ENCODE measurements at places on chromosomes 5 and 9.

DNA sequence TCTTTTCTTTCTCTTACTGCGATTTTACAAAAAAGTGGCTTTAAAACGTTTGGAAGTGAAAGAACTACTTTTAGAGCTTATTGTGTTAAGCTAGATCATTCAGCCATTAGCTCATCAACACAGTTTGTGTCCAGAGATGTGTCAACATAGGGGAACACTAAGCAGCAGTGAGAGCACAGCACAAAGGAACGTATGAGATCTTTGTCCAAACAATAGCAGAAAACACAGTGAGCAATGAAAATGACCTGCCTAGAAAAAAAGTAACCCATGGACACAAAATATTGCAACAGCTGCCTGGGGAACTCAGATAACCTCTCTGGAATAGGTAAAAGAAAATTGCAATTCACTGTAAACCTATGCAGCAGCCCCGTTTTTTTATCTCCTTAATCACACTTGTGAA is 372.5 kb downstream of the ARHGEF28 start:
- DNase-seq, result no peak

GRCh38 chr5:103385722-103386121 is 127.2 kb downstream of the MACIR start:
- DNase-seq, result no peak

DNA sequence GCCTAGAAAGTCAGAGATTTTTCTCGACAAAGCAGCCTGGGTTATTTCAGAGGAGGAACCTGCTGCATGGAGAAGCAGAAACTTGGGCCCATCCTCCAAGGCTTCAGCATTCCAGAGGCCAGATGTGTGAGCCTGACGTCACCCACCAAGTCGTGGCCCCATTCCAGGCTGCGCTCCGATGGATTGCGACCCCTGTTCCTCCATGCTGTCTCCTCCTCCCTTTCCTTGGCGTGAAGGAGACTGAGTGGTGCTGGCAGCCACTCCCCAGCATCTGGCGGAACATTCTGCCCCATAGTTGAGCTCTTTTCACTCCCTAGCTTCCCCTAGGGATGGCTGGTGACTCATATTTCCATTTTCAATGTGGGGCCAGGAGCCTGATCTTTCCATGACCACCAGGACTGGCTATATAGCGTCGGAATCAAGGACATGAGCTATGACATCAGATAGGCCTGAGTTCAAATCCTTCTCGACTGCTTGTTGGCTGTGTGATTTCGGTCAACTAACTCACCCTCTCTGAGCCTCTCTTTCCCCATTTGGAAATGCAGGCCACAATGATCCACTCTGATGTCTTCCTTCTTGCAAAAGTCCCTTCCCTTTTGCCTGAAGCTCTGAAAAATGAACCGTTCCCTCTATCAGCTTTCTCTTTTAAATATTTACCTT is 24.5 kb upstream of the DUSP1 start:
- no peak for DNase-seq

DNA sequence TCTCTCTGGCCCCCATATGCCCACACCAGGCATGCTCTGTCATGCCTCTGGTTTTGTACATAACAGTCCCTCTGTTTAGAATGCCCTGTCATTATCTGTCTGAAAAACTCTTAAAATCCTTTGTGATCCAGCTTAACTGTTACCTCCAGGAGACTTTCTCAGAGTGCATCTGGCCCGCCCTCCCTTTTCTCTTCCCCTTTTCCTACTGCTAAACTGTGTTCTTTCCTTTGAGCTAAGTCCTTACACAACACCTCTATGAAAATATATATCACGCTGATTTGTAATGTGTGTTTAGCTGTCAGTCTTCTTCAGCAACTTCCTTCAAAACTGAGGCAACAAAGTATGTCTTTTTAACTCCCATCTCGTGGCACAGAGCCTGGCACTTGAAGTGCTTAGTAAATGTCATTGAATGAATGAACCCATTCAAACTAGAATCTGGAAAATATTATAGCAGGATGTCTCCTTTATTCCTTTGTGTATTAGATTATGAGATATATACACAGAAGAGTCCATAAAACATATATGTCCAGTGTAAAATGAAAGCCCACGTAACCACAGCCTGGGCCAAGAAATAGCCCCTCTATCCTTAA is 166.2 kb upstream of the KLF9 start:
- DNase-seq, result no peak

DNA sequence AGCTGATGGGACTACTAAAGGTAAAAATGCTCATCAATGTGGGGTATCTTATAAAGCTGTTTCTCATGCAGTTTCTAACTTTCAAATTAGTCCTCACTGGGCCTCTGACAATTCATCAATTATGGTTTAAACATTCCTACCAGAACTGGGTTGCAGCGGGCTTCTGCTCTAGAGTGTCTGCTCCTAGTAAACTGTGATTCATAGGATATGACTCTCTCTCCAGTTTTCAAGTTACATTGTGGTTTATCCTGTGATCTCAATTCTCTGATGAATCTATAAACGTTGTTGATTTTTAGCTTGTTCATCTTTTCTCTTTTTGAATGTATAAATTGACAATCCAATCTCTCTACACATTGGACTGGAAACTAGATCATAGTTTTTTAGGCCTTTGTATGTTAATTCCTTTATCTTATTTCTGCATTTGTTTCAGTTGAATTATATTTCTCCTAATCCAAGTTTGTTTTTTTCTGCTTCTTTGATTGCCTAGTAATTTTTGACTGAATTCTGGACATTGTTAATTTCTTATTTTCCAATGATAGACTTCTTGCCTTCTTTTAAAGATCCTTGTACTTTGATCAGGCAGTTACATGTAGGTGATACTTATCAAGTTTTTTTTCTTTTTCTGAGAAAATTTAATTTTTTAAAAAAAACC is 822.6 kb downstream of the TLE1 start:
- DNase-seq, result no peak

GRCh38 chr5:64818245-64818644 is 49.5 kb downstream of the CWC27 start:
- no peak for DNase-seq

DNA sequence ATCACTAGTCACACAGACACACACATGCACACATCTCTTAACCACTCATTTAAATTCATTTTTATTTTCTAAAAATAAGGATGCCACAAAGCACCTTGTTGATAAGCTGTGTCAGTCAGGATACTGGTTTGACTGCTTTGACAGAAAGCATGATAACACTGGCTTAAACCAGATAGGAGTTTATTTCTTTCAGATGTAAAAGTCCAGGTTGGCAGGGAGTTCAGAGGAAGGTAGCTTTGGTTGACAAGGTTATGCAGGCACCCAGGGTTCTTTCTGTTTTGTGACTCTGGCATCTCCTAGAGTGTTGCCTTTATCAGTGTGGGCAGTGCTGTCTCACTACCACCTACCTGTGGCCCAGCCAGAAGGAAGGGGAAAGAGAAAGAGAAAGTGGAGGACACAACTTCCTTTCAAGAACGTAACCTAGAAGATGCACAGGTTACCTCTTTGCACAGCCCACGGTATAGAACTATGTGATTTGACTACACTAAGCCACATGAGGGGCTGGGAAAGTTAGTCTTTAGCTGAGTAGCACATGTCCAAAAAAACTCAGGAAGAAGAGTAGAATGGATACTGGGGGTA is 334.7 kb downstream of the OSTF1 start:
- DNase-seq, result no peak

- peak; percentile 44 for DNase-seq
Observed at GRCh38 chr9:5510360-5510931, at the start of gene PDCD1LG2. PDCD1LG2 (plus strand) TSS chr9:5510531; CDS start chr9:5522547, 12,016 bp downstream.

GRCh38 chr5:1323803-1324173 is 21.1 kb downstream of the CLPTM1L start:
- DNase-seq, result no peak

DNA sequence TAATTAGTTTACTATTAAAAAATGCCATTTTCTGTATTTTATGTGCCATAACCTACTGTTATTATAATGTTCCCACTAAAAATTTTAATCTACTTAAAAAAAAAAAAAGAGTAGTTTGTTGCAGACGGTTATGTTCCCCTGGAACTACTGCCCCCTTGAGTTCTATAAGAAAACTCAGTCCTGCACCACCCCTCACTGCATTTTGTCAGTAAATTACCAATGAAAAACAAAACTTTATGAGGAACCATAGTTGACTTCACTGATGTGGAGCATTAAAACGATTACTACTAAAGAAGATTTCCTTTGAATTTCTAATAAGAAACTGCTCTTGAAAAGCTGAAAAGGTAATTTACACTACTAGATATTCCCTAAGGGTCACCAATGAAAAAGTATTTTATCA is 288.7 kb downstream of the FBXL17 start:
- DNase-seq, result no peak

DNA sequence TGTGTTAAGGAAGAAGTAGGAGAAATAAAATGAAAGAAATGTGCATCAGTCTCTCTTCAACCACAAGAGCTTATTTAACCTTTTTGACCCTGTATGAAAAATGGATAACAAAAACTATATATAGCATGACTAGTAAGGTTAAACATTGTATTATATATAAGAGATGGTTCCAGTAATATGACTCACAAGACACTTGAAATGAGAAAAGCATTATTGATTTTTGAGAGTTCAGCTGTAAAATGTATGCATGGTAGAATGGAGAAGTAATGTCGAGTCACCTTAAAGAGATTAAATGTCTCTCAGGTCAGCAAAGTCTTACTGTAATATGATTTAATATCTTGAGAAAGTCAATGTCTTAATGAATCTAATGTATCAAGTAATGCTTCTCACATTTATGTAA is 860.9 kb downstream of the TAF11L14 start:
- DNase-seq, result no peak

- no peak for DNase-seq
Observed at GRCh38 chr5:159402311-159402710, 72.0 kb upstream of the IL12B start.

DNA sequence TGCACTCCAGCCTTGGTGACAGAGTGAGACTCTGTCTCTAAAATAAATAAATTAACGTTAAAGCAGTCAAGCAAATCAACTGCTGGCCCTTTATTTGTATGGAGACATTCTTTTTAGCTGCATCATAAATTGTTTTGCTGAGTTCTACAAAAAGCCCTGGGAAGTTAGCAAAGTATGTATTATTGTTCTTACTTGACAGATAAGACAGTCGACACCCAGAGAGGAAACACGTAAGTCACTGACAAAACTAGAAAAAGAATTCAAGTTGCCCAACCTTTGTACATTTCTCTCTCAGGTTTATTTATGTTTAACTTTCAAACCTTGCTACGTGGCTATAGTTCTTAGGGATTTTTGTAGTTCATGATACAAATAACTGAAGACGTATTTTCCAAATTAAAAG is 40.4 kb upstream of the MACIR start:
- DNase-seq, result no peak

DNA sequence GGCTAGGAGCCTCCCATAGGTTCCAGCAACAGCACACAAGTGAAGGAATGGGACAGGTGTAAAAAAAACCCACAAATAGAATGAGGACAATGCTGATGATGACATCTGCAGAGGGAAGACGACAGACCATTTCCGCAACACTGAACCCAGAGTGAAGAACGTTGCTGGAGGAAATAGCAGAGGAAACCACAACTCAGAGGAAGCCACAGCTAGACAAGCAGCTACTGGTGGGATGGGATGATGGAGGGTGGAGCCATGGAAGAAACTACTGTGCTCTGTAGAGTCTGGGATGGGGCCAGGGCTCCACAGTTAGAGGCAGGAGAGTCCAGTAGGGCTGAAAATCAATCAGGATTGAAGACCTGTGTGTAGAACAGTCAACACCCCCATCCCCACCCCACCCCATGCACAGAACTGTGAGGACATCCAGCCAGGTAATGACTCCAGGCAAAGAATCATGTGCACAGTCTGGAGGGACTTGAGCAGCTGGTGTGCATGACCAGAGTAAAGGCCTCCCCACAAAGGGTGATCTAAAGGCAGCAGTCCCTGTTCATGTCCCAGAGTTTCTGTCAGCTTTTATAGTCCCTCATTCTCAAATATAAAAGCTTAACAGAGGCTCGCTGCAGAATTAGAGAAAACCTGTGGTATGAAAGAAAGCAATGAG is 65.2 kb upstream of the SPIN1 start:
- peak; percentile 85 for DNase-seq

- DNase-seq, result no peak
Observed at GRCh38 chr9:135370411-135371375, 108.9 kb upstream of the PPP1R26 start.

DNA sequence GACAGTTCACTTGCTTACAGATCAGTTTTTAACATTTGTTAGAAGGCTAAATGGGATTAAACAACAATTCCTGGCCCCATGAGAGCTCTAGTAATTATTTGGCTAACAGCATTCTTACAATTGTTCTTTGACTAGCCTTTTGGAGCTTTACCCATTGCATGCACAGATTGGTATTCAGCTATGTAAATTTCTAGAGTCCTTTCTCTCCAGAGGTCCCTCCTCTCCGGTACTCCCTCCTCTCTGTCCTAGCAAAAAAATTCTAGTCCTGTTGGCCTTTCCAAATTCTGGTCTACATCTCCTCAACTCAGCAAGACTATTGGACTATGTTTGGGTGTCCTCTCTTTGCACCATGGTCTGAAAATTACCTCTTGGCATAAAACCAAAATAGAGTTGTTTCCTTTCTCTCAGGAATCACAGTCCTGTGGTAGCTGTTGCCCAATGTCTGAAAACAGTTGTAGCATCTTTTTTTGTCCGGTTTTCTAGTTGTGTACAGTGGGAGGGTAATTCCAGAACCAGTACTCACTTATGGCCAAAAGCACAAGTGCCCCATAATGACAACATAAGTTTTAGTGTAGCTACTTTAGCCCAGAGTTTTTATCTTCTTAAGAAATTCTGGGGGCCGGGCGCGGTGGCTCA is 18.1 kb downstream of the SAR1B start:
- DNase-seq, result no peak

- no peak for DNase-seq
Observed at GRCh38 chr5:50715001-50715400, 48.6 kb downstream of the PARP8 start.

DNA sequence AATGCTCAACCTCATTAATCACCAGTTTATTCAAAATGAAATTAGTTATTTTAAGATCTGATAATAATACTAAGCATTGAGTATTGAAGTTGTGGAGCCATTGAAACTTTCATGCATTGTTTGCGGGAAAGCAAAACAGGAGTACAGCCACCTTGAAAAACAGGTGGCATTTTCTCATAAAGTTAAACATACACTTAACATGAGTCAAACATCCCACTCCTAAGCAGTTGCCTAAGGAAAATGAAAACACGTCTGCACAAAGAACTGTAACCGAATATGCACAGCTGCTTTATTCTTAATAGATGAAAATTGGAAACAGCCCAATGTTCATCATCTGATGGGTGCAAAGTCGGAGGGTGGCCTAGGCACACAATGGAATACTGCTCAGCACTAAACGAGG is 177.3 kb downstream of the IRX2 start:
- no peak for DNase-seq

- DNase-seq, result no peak
Observed at GRCh38 chr9:127976498-127976897, 4.3 kb downstream of the EEIG1 start.

- DNase-seq, result no peak
Observed at GRCh38 chr5:72988769-72989168, 32.9 kb downstream of the FCHO2 start.
